Activated CD4-positive, CD25-positive, alpha-beta regulatory T cell treated with anti-CD3 and anti-CD28 coated beads, Interleukin-2, amount 50 U/mL, for 24 hours (primary cell): ENCODE measurements at places on chromosomes 13 and 19.
A peak's percentile ranks its signal among the peaks of the same experiment; 100 is the strongest.

GRCh38 chr13:83568019-83568418, 314.3 kb downstream of the SLITRK1 start:
- no peak for ATAC-seq

DNA sequence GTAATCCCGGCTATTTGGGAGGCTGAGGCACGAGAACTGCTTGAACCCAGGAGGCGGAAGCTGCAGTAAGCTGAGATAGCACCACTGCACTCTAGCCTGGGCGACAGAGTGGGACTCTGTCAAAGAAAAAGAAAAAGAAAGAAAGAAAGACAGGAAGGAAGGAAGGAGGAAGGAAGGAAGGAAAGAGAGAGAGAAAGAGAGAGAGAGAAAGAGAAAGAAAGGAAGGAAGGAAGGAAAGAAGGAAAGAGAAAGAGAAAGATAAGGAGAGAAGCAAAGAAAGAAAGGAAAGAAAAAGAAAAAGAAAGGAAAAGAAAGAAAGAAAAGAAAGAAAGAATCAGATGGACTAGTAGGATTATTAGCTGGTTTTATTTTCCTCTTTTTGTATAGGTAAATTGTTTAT, 22.8 kb downstream of the ZNF541 start:
- ATAC-seq, result no peak

- ATAC-seq, result no peak
Observed at GRCh38 chr19:45306040-45306439, 16.6 kb downstream of the CKM start.

- peak; percentile 98 for ATAC-seq
Observed at GRCh38 chr19:58278541-58279041, at the start of gene ZNF8. TSS of gene ZNF8 (plus strand) at chr19:58278955. CDS start at chr19:58279082, 127 bp downstream.

- ATAC-seq, result no peak
Observed at GRCh38 chr13:41006306-41006705, 12.8 kb downstream of the ELF1 start.
